Fibroblast of gingiva (primary cell): ENCODE measurements at places on chromosomes 4 and X.

- no peak for DNase-seq
These were observed 14.7 kb upstream of the PITX2 start for GRCh38 chr4:110637408-110638088.

- no peak for DNase-seq
These were observed 65.4 kb downstream of the ANKRD17 start for GRCh38 chr4:73193155-73193554.

DNA sequence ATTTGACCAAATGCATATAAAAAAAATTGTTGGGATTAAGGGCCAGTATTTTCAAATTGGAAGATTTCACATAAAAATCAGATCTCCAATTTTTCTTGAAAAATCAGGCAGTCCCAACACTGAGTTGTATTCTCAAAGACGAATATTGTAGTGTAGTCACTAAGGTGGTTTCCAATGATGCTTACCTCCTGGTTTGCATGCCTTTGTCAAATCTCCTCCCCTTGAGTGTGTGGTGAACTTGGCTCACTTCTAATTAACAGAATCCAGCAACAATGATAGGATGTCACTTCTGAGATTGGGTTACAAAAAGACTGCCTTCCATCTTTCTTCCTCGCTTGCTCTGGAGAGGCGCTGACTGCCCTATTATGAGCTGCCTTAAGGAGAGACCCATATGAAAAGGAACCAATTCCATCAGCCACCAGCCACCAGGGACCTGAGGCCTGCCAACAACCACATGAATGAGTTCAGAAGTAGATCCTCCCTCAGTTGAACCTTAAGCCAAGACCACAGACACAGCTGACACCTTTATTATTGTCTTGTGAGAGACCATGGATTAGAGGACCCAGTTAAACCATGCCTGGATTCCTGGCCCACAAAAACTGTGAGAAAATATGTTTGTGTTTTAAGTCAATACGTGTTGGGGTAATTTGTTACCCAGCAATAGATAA lies 31.2 kb upstream of the TSPAN5 start:
- no peak for DNase-seq

DNA sequence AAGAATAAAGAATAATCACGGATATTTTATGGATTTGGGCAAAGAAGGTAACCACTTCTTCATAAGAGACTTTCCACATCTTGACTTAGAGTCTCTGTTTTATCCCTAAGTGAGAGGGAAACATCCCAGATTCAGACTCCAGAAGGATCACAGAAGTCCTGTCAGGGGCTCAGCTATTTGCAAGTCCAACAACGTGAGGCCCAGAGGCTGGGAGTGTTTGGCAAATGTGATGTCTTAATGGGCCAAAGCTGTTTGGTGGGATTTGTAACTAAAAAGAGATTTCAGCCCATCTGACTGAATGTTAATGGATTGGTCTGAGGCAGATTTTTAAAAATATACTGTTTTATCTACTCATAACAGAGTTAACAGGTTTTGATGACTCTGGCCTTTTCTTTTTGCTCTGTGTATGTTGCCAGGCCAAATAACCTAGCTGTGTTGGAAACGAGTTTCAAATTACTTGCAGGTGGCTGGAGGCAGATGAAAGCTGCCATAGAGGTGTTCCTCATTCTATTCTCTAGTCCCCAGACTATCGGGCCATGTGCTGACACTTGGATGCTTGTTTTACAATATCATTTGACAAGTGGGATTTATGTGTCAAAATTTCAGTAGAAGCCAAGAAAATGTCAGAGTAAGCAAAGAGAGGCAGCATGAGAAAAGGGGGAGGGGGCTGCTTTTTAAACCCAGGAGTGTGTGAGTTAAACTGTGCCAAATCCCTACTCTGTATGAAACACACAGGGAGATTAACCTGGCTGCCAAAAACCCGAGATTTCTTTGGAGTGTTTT lies 330.9 kb downstream of the DCHS2 start:
- DNase-seq, result no peak

GRCh38 chr4:66681962-66682361 lies 863.3 kb downstream of the CENPC start:
- DNase-seq, result no peak

GRCh38 chr4:109233570-109233969 lies 68.9 kb downstream of the COL25A1 start:
- DNase-seq, result no peak

DNA sequence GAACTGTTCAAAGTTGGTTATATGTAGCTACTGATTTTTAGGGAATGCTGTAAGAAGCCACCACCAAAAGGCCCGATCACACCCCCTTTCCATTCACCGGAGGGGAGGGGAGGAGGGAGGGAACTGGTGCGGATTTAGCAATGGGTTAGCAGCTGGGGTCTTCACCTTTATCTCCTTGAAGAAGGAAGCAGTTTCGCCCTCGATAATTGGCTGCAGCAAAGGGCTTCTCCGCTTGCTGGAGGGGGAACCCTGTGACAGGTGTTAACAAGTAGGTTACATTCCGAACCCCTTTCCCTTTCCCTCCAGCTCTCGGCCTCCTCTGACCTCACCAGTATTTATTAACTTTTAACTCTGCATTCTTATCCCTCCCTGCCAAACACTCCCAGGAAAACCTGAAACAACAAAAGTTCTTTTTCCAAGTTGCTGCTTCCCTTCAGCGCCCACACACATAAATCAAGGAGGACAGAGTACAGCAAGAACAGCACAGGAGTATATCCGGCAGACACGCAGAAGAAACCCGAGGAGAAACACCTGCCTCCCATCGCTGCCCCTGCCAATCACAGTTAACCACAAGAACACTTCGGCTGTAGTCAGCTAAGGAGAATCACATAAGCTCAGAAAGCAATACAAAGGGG lies 39.8 kb upstream of the NAP1L5 start:
- DNase-seq, result no peak

DNA sequence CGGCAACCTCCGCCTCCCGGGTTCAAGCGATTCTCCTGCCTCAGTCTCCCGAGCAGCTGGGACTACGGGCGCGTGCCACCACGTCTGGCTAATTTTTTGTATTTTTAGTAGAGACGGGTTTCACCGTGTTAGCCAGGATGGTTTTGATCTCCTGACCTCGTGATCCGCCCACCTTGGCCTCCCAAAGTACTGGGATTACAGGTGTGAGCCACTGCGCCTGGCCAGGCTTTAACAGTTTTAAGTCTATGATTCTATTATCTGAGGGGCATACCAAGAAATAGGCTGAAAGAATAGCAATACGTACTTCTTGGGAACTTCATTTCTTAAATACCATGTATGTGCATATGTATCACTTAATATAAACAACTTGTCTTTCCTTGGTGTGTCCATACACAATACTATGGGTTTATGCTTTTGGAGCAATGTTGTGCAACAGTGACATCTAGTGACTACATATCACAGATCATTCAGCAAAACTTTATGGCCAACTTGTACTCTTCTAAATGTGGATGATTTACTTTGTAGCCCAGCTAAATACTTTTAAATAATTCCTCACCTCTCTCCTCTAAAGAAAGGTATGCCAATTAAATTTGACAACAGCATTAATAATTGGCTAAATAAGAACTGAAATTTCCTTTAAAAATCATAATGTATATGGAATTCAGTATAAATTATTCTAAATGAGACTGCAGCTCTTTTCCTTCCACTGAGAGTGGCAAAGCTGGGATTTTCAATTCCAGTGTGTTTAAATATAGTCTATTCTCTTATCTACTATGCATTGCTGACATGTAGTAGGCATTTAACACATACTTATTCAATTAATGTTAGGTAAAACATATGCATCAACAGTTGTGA lies 10.4 kb downstream of the SLC9B1 start:
- peak; percentile 59 for DNase-seq

DNA sequence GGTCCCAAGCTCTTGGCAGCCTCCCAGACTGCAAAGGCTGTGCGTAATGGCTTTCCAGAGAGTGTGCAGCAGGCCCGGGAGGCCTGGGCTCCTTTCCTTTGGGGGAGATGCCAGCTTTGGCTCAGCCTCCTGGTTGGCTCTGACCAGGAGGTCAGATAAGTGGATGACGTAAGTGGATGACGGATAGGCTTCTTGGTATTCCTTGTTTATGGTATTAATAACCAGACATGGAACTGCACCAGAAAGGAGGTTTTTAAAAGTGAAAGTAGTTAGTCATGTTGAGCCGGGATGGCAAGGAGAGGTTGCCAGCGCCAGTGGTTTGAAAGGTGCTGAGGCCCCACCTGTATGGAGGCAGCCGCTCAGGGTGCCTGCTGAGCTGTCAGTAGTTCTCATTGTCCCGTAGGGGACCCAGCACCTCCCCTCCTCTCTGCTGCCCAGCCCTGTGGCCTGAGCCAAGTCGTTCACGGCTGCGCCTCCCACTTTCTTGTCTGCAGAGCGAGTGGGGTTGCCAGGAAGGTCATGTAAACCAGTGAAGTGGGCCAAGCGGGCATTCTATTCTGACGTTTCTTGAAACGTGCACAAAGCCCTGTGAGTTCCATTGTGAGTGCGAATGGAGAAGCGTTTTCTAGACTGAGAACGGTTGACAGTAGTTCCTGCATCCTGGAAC lies 28.7 kb upstream of the STOX2 start:
- peak; percentile 48 for DNase-seq

- peak; percentile 38 for DNase-seq
These were observed 111.2 kb downstream of the CEP44 start for GRCh38 chr4:174394915-174395314.

- DNase-seq, result peak; percentile 81
These were observed 3.5 kb downstream of the AP1AR start for GRCh38 chr4:112234952-112235609.

- no peak for DNase-seq
These were observed 63.6 kb upstream of the TSPAN5 start for GRCh38 chr4:98722000-98722399.

DNA sequence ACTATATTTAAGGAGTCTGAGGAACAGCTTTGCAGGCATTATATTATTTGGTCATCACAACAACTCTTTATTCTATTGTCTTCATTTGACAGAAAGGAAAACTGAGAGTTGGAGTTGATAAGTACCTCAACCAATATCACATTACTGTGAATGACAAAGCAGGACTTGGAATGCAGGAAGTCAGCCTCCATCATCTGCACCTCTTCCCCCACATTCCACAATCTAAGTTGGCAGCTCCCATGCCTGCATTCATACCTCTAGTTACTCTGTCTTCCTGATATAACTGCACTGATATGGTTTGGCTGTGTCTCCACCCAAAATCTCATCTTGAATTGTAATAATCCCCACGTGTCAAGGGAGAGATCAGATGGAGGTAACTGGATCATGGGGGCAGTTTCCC lies 356.7 kb downstream of the GALNTL6 start:
- no peak for DNase-seq

- no peak for DNase-seq
These were observed 105.2 kb upstream of the ADRA2C start for GRCh38 chr4:3660928-3661515.

- no peak for DNase-seq
These were observed 52.2 kb upstream of the FGF13 start for GRCh38 chrX:138763761-138764160.

GRCh38 chrX:123013141-123013540 lies 170.9 kb upstream of the GRIA3 start:
- DNase-seq, result no peak

DNA sequence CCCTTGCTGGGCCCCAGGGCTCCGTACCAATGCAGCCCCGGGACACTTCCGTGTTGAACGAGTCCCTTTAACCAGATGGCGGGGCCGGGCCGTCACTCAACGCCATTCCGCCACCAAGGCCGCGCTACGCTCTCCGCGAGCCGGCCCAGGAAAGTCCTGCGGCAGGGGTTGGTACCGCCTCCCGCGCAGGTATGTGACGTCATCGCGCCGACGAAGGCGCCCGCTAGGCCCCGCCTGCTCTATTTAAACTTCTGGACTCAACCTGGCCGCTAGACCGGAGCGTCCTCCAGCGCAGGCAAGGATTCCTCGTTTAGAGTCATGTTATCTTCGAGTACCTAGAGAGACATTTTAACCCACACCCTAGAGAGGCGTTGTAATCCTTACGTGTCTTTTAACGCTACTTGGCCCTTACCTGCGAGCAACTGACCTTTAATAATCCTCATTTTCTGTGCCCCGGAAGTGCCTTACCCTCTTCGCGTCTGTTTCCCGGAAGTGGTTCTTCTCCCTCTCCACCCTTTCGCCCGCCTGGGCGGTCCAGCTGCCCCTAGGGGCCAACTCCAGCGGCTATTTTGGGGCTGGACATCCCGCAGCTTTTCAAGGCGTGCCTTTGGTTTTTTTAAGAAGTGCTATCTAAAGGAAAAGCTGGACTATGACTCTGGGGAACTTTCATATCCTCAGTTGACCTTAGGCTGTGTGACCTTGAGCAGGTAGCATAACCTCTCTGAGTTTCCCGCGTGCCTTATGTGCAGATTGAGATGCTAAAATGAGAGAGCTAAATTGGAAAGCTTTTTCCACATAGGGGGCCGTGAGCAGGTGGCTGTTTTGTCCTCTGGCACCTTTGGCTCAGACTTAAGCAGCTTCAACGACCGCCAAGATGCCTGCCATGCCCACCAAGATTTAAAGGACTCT lies at the start of gene PNPLA4:
TSS of gene PNPLA4 (minus strand) at position 155 of the 909 bp plus-strand sequence. CDS start 1,294 bp downstream, outside the sequence.
- DNase-seq, result peak; percentile 64

DNA sequence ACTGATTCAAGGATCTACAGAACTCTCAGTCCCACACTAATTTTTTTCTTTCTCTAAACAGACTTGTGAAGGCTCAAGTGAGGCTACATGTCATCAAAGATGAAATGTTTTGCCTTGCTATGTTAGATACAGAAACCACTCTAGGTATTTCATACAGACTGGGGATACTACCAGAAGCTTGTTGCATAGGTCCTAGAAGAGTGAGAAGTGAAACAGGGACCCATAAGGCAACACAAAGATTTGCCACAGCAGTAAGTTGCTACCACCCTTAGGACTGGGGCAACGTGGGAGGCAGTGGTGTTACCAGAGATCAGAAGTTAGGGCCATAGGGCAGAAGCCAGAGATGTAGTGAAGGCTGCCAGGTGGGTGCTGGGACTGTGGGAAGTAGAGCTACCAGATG lies 50.7 kb upstream of the MID1IP1 start:
- no peak for DNase-seq
